ENCODE measurements at places on chromosomes 5 and 9.
A peak's percentile ranks its signal among the peaks of the same experiment; 100 is the strongest.

DNA sequence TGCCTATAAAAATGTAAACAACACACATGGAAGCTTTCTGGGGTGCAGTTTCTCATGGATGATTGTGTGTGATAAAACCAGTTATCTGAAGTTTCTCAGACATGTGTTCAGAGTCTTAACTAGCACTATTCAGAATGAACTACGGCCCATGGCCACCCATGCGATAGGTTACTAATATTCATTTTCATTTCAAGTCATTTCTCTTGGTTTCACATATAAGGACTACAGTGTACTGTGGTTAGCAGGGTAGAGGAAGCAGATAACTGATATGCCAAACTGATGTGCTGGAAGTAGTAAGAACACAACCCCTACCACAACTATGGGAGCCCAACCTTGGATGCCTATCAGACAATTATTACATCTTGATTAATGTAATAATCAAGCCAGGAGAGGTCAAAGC is 372.1 kb downstream of the DTWD2 start:
- DNase-seq = no peak

GRCh38 chr5:134120386-134121138 is 6.1 kb downstream of the TCF7 start:
- DNase-seq = no peak

- DNase-seq = no peak
Measured at GRCh38 chr5:93421468-93421867, 159.6 kb downstream of the NR2F1-AS1 start.

- no peak for DNase-seq
Measured at GRCh38 chr5:79666758-79667157, 22.9 kb upstream of the CMYA5 start.

DNA sequence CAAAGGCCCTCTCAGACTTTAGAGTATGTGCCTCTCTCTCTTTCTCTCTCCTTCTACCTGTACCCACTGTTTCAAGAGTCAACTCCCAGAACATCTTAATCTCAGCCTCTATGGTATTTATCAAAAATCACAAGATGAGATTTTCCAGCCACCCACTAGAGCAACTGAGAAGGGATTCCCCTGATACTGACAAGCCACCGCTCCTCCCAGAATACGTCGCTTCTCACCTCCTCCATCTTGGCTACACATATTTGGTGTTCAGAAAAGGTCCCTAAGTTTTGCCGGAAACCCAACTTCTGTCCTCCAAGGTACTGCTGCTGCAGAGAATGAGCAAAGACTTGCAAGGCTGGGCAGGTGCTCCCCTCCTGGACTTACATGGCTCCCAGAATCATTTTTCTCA is 6.1 kb downstream of the GARIN3 start:
- no peak for DNase-seq

- DNase-seq = no peak
Measured at GRCh38 chr9:133673258-133673655, 37.1 kb downstream of the DBH start.

DNA sequence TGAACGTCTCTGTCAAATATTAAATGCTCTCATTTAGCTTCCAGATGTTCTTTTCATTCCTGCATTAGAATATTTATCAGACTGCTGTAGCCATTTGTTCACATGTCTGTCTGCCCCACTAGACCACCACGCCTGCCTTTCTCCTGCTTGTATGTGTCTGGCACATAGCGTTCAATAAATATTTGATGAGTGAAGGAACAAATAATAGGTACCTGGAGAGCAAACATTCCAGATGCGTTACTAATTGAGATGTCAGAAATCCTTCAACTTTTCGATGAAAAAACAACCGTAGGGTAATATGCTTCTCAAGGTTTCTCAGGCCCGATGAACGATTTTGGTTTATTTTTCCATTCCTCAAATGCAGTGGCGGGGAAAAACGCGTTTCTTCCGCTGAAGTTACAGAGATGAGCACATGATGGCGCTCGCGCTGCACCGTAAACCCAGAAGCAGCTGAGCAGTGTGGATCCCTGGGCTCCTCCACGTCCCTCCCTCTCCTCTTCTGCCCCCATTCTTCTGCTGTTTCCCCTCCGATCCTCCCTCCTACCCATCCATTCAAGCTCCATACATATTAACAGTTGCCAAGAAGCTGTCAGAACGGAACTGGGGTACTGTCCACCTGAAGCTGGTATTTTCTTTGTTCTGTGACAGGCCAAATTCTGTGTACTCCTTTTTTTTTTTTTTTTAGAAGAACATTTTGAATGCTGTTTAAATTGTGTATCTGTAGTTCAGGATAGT is 245.4 kb downstream of the MPDZ start:
- no peak for DNase-seq

DNA sequence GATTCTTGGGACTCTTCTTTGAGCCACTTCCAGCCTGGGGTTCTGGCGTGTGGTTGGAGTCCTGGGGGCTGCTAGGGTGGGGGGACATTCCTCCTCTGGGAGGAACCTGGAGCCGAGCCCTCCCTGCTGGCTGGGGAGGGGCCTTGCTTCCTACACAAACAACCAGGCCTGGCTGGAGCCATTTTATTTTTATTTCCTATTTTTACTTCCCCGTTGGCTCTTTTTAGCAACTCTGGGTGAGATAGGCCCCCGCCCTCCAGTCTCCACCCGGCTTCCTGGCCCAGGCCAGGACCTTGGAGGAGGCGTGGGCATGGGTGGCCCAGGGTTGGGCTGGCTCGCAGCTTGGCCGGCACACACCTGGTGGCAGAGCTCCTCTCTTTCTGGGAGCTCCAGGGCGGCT is 15.1 kb downstream of the RXRA start:
- no peak for DNase-seq

- no peak for DNase-seq
Measured at GRCh38 chr9:111001526-111001925, 36.7 kb downstream of the LPAR1 start.

GRCh38 chr5:80754900-80755299 is 100.1 kb upstream of the DHFR start:
- DNase-seq = no peak

DNA sequence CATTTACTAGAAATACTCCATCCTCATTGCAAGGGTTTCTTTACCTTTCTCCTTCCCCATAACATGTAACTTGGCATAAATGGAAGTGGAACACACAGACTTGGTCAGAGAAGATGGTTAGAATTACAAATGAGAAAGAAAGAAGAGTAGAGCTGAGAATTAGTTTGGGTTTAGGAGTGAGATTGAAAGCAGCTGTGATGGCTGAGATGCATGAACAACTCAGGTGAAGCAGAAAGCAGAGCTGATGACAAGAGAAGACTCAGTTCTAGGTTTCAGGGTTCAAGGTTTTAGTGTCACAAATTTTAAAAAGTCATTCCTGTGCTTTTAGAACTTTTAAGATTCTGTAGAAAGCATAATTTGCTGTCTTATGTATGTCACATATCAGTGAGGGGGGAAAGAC is 54.0 kb downstream of the TMEM161B start:
- no peak for DNase-seq

DNA sequence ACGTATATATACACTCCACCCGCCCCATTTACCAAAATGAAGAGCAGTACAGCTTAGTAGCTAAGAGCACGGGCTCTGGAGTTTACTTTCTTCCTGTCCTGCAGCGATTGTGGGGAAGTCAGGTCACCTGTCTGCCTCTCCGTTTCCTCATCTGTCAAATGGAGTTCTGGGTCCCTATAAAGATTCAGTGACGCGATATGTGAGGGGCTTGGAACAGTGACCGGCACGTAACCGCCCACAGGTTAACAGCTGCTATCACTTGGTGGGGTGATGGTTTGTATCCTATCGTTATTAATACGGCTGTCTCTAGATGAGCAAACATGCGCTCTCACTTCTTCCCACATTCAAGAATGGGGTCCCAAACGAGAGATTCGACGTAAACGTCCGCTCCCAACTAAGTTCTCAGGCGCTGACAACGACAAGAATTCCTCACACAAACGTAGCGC is 426 bp downstream of the FAM114A2 start:
- peak; percentile 3 for DNase-seq

DNA sequence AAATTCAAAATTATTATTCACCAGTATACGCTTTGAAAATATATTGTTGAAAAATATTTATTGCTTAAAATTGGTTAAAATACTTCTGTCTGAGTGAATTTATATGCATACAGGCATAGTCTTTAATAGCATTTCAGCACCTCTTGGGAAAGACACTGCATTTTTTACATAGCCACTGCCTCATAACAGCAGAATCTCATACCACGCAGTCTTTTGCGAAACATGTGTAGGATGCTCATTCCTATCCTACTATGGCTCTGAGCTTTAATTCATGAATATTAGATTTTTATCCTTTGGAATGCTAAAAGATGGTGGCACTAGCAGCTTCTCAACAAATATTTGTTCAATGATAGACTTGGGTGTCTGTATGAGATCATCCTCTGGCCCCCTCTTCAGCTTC is 94.0 kb upstream of the SH3GL2 start:
- DNase-seq = no peak

DNA sequence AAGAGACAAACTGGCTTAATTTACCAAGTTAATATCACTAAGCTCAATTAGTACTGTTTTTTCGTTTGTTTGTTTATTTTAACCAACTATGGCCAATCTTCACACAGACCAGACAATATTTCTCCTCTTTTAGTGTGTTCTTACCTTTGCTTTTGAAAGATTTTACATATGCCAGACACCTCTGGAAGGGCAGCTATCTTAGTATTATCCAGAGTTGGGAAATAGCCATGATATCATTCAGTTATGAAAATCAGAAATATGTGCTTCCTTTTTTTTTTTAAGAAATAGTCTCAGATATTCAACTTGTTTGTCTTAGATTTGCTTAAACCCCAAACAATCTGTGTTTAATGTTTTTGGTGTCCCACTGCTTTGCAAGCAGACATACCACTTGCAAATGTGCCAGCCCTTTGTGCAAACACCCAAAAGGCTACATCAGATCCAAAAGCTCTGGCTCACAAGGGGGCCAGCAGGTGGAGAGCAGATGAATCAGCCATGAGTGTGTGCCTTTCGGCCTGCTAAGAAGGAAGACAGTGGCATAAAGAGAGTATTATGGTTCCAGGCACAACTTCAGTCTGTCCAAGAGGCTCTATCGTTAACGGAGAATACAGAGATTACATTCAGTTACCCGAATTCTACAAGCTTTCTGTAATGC is 147.6 kb downstream of the EFNA5 start:
- no peak for DNase-seq

- no peak for DNase-seq
Measured at GRCh38 chr9:136328622-136329041, 1.3 kb downstream of the GPSM1 start.

DNA sequence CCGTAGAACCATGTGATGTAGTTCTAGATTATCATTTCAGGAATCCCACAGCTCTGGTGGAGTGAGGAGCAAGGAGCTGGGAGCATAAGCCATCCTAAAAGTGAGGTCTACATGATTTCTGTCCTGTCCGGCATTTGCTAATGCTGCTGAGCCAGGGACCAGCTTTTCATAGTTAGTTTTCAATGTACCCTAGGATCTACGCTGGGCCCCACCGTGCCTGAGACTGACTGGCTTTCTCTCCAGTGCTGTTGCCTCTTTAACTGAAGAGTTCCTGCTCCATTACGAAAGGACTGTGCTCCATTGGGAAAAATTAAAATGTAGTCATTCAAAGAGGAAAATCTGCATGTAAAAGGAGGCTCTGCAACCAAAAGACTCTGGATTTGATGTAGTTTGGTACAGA is 634.8 kb downstream of the DMRTA1 start:
- no peak for DNase-seq

DNA sequence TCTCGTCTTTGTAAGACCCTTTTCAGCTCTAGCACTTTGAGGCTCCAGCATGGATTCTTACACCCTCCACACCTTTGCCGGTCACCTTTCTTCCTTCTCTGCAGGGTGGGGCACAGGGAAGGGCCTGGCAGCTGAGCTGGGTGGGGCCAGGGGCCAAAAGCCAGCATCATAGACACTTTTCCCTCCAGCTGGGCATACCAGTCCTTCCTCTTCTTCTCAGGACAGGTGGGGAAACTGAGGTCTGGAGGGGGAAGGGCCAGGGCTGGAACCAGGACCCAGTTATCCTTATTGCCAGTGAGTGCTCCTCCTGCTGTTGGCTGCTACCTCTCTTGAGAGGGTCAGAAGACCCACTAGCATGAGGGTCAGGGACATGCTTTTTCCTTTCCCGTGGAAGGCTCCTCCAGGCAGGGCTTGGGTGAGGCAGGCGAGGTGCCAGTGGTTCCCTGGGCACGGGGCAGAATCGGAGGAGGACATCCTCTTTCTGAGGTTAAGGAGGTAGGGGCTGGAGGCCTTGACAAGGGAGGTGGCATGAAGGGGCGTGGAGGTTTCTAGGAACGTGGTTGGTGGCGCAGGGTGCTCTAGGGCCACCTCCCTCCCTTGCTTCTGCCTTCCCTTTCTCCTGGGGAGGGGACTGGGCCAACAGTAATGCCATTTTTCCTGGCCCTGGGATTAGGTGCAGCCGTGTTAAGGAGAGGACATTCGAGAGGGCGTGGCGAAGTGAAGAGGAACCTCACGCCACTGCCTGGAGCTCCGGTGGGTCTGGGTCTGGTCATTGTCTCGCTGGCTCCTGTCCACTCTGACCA is at the start of gene NDST1:
NDST1 (plus strand) TSS at position 658 of the 803 bp plus-strand sequence. CDS start 13,124 bp downstream, outside the sequence.
- no peak for DNase-seq

DNA sequence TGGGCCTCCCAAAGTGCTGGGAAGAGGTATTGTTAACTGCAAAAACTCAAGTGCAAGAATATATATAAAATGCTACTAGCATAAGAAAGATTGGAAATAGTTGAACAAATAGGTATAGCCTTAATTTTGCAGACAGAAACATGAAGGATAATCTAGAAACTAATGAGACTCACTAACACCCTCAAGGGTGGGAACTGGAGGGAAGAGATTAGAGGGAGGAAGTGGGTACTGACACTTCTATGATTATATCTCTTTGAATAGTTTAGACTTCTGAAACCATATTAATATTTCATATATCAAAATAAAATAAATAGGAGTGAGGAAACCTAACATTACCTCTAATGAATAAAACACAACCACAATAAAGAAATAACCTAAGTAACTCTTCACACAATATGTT is 23.0 kb downstream of the AUH start:
- no peak for DNase-seq

DNA sequence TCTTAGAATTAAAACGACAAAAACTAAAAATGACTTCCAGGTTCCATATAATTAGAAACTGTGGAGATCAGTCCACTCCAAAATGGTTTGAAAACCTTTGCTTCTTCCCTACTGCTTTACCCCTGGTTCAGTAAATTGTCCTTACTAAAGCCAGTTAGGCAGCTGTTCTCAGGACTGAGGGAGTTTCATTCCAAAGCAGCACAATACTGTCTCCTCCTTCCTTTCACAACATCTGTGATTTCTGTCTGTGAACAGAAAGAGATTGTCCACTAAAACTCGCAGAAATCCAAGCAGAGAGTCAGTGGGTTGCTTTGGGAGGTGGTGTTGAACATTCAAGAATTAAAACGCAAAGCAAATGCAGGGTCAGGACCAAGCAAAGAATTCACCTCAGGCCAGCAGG is 740.8 kb upstream of the ZNF608 start:
- DNase-seq = no peak

DNA sequence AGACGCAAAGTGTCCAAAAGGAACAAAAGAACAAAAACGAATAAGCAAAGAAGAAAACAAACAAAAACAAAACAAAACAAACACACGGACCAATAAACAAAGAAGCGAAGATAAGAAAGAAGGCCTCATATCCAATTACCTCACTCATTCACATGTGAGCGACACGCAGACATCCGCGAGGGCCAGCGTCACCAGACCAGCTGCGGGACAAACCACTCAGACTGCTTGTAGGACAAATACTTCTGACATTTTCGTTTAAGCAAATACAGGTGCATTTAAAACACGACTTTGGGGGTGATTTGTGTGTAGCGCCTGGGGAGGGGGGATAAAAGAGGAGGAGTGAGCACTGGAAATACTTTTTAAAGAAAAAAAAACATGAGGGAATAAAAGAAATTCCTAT is 28.3 kb upstream of the WWC1 start:
- DNase-seq = no peak

GRCh38 chr9:131386281-131386680 is 7.6 kb upstream of the PRRC2B start:
- DNase-seq = no peak
